ENCODE measurements at places on chromosomes 2 and 18. TPM values are rescaled to one million over a fixed set of nuclear protein-coding genes. Genes with fewer than 3 reads are reported as not detected.

The PLA2R1 gene
- 0.36 TPM for total RNA-seq

The HOXD3 gene
- total RNA-seq: 1.5 TPM

The MTLN gene
- 56.1 TPM for total RNA-seq

The ST8SIA3 gene
- not detected for total RNA-seq

The SERPINB5 gene
- 37.8 TPM for total RNA-seq
